ENCODE measurements at places on chromosomes 2 and 18. TPM values are rescaled to one million over a fixed set of nuclear protein-coding genes. Genes with fewer than 3 reads are reported as not detected.

POMC gene
- 7.7 TPM for total RNA-seq

IL18RAP gene
- total RNA-seq: 0.30 TPM

DNA sequence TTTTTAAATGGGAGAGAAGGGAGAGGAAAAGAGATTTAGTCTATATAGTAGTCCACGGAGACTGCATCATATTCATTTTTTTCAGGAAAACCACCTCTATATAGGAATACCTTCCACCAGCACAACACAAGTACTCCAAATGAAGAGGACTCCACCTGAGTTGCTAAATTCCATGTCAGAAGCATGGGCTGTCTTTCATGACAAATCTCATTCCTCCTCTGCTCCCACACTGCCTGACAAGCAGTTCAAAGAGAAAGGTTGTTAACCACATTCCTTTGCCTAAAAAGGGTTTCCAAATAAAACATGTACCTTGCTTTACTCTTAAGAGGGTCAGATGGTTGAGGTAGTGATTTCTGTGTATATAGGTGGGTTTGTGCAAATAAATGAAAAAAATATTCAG is 122.0 kb downstream of the TMEFF2 start:
- no peaks in the 10 kb centered on the region for H3K36me3 ChIP-seq
- no peak overlapping the region for H3K27ac ChIP-seq
- H3K4me3 ChIP-seq: no peak overlapping the region

DNA sequence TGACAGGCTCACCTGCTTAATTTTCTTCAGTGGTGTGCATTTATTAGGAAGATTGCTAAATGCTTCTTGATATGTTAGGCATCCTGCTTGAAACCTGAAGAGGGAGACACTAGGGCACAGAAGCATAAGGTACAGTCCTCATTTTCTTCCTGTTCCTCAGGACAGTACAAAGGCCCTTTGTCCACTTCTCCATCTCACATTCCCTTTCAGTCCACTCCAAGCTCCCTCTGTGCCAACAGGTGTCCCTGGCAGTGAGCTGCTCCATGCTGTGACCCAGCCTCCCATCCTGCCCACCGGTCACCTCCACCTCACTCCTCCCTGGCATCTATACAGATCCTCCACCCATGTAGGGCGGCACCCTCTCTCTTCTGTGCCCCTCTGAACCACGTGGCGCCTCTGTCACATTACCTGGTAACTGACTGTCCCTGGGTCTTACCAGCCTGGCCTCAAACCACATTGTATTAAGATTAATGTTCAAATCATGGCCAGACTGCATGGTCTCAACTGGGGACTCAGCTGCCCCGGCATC is 162.8 kb downstream of the VAPA start:
- no peaks in the 10 kb centered on the region for H3K36me3 ChIP-seq
- H3K4me1 ChIP-seq: no peaks in the 10 kb centered on the region
- H3K4me3 ChIP-seq: no peak overlapping the region
- DNase-seq: no peak
- H3K27ac ChIP-seq: no peak overlapping the region

- DNase-seq: no peak
- no peak overlapping the region for H3K4me3 ChIP-seq
- H3K27me3 ChIP-seq: no peaks in the 10 kb centered on the region
- H3K36me3 ChIP-seq: no peaks in the 10 kb centered on the region
Measured at GRCh38 chr2:70128005-70128404, 40.7 kb downstream of the PCBP1 start.

DNA sequence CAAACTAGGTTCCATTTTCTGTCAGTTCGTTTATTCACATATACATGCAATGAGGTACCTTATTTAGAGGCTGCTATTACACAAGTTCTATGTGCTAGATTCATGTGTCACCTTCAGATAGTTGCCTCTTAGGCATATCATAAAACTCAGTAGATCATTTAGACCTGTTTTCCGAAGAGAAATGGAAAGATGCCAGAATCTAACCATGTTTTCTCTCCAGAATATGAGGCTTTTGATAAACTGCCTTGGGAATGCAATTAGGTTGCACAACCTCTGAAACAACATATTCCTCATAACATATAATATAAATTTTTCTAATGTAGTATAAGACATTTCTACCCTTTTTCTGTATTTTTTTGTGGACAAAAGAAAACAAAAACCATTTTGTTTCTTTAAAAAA is 108.1 kb downstream of the PRPF40A start:
- DNase-seq: no peak
- H3K4me3 ChIP-seq: no peak overlapping the region
- no peaks in the 10 kb centered on the region for H3K27me3 ChIP-seq
- no peaks in the 10 kb centered on the region for H3K4me1 ChIP-seq
- no peak overlapping the region for H3K27ac ChIP-seq

GRCh38 chr2:19120181-19120580 is 238.2 kb downstream of the OSR1 start:
- no peaks in the 10 kb centered on the region for H3K4me1 ChIP-seq
- no peaks in the 10 kb centered on the region for H3K27me3 ChIP-seq
- H3K36me3 ChIP-seq: no peaks in the 10 kb centered on the region
- H3K4me3 ChIP-seq: no peak overlapping the region
- no peak overlapping the region for H3K27ac ChIP-seq

Measured in naive thymus-derived CD4-positive, alpha-beta T cell (primary cell).